ENCODE measurements at places on chromosomes 1 and 21.

- DNase-seq, result no peak
These were observed 20.4 kb upstream of the UBXN10 start for GRCh38 chr1:20165522-20165951.

- DNase-seq, result no peak
These were observed 13.0 kb upstream of the BATF3 start for GRCh38 chr1:212712451-212713303.

DNA sequence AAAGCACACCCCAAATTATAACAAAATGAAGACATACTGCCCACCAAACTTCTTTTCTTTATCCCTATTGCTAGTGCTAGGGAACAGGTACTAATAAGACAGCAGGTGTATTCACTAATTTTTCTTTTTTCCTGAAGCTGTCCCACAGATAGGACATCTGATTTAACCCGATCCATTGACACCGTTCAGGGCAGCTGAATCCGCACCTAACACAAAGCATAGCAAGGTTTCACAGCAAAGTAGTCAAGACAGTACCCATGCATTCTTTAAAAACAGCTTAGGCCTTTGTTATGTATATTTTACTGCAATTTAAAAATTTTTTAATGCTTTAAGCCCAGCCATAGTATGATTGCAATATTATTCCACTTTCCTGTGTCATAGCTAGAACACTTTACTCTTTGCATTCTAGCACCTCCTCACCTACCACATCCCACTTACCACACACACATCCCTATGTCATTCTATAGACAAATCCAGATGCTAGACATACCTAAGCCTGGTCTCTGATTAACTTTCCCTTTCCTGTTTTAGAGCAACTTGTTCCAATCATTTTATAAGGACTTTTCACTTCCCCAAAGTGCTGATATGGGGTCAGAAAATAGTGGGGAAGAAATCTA lies 40.4 kb downstream of the GATAD2B start:
- no peak for DNase-seq

- DNase-seq, result no peak
These were observed 101.7 kb upstream of the CASZ1 start for GRCh38 chr1:10897981-10898728.

GRCh38 chr1:164675342-164675904 lies 116.4 kb downstream of the PBX1 start:
- DNase-seq, result peak; percentile 39

GRCh38 chr1:43252225-43252624 lies 17.6 kb upstream of the TMEM125 start:
- no peak for DNase-seq

All from Calu3 (cell line).